Right lung (tissue), 10 donors: ENCODE measurements at places on chromosomes 7 and 10. TPM values are rescaled to one million over a fixed set of nuclear protein-coding genes. Genes with fewer than 3 reads are reported as not detected.

- no peak for DNase-seq
Observed at GRCh38 chr7:116918704-116919103, 34.6 kb upstream of the ST7 start.

DNA sequence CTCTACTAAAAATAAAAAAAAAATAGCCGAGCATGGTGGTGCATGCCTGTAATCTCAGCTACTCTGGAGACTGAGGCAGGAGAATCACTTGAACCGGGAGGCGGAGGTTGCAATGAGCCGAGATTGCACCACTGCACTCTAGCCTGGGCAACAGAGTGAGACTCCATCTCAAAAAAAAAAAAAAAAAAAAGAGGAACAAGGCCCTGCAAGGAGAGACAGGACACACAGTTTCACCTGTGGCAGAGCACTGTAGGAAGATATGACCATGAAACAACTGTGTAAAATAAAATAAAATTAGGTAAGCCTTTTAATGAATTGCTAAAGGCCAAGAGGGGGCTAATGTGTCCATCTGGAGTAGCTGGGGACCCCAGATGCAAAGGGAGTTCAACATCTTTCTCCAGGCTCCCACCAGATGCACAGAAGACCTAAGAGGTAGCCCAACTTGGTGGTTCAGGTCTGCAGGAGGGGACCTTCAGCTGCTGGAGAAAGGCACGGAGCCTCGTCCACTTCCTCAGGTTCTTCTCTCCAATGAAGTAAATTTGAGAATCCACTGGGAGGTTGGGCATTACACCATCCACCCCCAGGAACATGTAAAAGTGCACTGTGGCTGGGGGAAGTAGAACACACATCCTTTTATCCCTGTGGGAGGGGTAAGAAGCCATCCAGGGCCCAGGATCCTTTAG, 12.7 kb downstream of the PPIF start:
- DNase-seq, result no peak

GRCh38 chr10:8431511-8431910, 377.0 kb downstream of the GATA3 start:
- no peak for DNase-seq

DNA sequence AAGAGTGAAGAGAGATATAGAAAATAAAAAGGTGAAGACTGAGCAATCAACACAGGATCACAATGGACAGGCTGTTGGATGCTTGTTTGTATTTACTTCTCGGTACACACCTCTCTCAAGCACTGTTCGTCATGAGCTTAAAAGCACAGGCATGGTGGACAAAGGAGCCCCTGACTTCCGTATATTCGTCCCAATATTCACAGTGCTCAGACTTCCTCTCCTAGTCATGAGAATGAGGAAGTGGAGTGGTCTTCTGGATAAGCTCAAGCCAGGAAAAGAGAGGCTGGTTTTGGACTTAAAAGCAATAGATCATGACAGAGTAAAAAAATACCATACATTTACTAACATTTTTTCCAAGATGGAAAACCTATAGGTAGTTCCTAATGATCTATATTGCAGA, 172.5 kb downstream of the SORCS1 start:
- no peak for DNase-seq

CEP55 gene
- 33.6 TPM for polyA plus RNA-seq

PRKCQ gene
- polyA plus RNA-seq, result 6.9 TPM

DNA sequence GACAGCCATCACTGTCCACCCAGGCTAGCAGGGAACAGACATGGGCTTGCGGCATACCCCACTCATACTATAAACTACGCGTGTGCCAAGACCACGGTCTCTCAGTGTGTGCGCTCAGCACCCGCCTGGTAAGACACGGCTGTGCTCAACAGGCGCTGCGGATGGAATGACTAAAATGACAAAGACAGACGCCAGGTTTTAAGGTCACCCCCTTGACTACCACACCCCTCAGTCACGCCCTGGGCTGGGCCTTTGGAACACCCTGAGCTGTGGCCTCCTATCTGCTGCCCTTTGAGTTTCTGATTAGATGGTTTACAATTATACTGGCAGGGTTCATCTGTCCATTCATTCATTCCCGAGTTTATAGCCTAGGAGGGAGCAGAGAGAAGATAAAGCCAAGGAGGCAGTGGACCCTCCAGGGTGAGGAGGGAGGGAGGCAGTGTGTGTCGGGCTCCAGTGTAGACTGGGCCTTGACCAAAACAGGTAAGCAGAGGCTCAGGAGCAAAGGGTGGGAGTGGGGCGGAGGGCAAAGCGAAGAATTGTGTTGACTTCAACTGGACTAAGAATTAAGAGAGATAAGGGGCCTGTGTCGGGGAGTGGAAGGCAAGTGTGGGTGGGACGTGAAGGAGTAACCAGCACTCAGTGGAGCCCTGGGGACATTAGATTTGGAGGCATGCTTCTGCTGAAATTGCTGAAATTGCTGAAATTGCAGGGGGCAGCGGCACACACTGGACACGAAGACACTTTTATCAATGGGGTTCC, 35.0 kb downstream of the TNS3 start:
- no peak for DNase-seq

DNA sequence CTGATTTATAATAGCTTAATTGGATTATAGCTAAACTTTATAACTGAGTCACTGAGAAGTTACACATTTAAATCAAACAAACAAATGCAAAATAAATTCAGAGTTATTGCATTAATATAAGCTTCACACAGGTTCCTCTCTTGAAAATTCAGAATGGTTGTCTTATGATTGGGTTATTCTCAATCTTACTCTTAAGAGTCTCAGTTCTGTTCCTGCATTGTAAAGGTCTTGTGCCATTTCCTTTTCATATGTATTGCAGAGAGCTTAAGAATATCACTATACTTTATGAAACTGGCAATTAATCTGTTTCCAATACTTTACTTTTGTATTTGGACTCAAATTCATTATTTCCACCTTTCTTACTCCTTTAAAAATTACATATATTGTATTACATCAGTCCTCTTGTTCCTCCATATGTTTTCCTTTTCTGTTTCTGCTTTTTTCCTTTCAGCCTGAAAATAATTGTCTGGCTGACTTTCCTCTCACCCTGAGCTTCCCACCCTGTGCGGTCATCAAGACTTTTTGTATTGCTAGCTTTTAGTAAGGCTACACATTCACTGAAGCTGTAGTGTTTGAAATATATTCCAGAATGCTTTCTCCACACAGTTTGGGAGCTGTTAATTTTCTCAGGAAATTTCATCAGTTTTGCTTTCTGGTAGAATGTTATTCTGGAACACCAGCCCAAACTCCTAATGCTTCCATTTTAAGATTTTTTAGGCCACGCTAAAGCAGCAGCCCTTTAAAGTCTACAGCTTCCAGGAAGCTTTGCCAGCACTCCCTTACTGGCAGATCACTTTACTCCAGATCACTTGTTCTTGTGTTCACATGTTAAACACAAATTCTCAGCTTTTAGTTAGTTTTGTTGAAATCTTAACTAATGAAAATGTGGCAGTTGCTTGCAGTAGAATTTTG, 139.4 kb downstream of the KCND2 start:
- no peak for DNase-seq

- peak; percentile 67 for DNase-seq
Observed at GRCh38 chr7:47292832-47293309, 289.0 kb downstream of the TNS3 start.

DNA sequence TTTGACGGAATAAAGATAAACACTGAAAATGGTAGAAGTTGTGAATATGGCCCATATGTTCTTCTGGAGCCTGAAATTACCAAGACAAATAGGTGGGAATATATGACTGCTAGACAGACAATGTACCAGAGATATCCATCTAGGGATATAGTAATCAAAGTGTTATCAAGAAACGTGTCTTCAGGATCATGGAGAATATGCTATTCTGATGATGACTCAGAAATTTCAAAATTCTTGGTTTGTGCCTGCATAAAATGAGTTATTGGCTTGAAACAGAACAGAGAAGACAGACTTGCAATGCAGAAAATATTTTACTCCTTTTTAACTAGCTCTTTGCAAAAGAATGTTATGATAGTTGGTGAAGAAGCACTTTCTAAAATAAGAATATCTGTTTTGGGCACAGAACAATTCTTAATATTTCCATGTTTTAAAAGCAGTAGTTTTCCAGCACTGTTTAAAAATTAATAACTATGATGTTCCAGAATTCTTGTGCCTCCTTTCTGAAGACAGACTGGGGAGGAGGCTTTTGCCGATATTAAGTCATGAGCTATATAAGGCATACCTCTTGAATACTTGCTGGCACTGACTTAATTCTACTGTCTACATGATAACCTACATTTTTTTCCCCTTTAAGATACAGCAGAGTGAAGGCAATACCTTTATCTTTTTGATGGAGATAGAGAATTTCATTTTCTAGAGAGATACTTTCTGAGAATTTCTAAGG, 34.4 kb upstream of the CABCOCO1 start:
- no peak for DNase-seq

GARIN1A gene
- polyA plus RNA-seq, result 3.0 TPM

AGAP5 gene
- polyA plus RNA-seq, result 19.5 TPM
